SW 1271 (cell line): ENCODE measurements at places on chromosomes 1 and 21.

GRCh38 chr1:4530166-4530785, 124.1 kb upstream of the AJAP1 start:
- DNase-seq, result no peak

- DNase-seq, result no peak
These were observed 90.7 kb downstream of the URB2 start for GRCh38 chr1:229716704-229717103.

DNA sequence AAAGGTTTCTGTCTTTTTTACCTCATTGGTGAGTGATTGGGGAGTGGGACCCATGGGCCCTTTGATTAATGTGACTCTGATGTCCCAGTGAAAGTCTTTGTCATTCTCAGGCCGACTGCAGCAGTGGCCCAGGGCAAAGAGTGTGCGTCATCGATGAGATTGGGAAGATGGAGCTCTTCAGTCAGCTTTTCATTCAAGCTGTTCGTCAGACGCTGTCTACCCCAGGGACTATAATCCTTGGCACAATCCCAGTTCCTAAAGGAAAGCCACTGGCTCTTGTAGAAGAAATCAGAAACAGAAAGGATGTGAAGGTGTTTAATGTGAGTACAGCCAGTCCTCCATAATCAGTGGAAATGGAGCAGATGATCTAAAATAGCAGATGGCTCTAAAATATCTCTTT, 19.4 kb downstream of the NTPCR start:
- DNase-seq, result no peak

- DNase-seq, result no peak
These were observed 6.7 kb upstream of the TSPEAR start for GRCh38 chr21:44718093-44718492.

GRCh38 chr1:116754198-116754977, at the start of gene CD2:
TSS of gene CD2 (plus strand) at chr1:116754430. CDS start at chr1:116754493, 63 bp downstream.
- DNase-seq, result no peak

GRCh38 chr1:28894785-28895184, 19.6 kb upstream of the EPB41 start:
- DNase-seq, result no peak

DNA sequence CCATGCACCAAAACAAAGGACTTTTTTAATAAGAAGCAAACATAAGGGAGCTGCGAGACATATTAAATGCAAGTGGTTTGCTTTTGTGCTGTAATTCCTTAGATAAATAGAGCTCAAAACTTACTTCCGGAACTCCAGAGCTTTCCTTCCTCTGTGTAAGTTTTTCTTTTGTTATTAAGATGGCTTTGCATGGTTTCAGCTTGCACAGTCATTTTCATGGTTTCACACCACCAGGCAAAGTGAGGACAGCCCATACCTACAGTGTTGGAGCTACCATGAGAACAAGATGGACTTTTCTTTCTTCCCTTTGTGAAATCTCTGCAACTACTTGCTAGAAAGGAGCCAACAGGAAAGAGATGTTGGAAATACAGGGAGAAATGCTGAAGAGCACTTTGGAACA, 368.0 kb downstream of the SETD4 start:
- no peak for DNase-seq

DNA sequence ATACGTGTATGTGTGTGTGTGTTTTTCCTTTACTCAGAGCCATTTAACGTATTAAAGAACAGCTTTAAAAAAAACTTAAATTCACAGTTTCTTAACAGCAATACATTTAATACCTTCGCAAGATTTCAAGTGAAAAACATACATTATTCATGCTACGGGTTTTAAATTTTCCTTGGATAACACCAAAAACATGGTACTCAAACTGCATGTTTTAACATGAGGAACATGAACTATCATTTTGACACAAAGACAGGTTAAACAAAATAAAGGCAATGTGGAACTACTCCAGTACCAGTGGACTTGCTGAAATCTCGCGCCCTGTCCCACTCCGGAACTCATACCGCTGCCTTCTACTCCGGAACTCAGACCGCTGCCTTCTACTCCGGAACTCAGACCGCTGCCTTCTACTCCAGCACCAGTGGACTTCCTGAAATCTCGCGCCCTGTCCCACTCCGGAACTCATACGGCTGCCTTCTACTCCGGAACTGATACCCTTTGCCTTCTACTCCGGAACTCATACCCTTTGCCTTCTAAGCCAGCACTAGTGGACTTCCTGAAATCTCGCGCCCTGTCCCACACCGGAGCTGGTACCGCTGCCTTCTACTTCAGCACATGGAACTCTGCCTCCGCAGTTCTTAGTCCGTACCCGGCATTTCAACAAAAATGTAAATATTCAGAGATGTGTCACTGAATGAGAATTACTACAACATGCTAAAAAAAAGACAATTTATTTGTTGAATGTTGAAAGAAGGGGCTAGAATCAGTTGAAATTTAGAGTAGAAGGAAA, 148.6 kb downstream of the NCAM2 start:
- DNase-seq, result no peak

DNA sequence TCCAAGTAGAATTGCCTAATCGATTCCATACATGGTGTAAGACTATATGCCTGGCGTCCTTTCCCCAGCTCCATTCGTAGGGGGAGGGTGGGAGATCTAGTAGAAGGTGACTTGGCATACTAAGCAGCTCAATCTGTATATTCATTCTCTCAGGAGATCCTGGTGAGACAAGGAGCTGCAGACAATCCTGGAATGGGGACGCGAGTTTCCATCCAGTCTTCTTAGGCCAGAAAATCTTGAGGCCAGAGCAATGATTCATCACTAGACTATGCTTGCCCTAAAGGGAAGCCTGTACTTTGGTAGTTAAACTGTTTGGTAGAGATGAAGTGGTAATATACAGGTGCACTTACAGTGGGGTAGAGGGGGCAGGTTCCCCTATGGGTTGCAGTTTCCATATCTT, 468.7 kb downstream of the ADGRL2 start:
- DNase-seq, result no peak

- no peak for DNase-seq
These were observed 103.2 kb upstream of the ZNF644 start for GRCh38 chr1:91124989-91125417.

- no peak for DNase-seq
These were observed 40.6 kb downstream of the SELL start for GRCh38 chr1:169670836-169671235.

GRCh38 chr1:48817505-48818114, 40.9 kb upstream of the BEND5 start:
- DNase-seq, result no peak

DNA sequence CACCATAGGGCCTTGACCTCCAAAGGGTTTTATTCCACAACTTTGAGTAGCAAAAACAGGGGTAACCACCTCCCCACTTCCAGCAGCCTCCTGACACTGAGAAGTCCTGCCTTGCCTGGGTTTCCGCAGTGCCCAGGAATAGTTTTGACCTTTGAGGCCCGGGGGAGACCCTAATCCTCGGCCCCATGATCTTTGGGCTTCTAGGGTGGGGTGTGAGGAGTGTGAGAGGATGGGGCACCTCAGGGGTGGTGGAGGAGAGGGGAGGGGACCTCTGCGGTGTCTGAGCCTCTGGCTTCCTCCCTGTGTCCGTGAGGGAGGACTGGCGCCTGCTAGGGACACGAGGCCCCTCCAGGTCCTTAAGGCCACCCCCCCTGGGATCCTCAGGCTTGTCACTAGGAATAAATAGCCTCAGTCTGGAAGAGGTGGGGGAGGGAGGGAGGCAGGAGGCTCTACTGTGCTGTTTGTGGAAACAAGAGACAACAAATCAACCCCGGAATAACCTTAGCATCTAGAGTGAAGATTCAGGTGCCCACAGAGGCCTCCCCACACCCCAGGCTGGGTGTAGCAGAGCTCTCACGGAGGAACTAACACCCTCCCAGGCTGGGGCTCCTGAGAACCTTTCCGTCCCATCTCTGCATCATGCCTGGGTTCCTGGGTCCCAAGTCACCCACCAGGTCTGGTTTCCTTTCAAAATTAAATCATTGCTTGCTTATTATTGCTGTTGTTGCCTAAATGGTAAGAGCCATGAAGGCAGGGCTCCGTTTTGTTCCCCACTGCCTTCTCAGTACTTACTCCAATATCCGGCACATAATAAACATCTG, 904 bp upstream of the FHL3 start:
- no peak for DNase-seq

GRCh38 chr1:40825435-40825788, 36.8 kb downstream of the CITED4 start:
- no peak for DNase-seq

DNA sequence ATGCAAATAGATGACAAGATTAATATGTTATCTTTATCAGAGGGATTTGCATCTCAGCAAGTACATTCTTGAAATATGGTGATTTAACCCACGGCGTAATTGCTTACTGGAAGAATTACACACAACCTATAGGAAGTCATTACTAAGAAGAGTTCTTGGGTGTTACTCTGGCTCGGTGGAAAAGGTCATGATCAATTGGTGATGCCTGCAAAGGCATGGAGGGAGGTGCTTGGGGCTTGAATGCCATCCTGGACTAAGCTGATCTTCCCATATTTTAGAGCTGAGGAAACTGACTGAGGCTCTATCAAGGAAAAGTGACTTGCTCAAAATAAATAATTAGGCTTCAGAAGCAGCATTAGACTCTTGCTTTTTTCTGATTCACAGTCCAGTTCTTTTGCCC, 137.5 kb upstream of the JUN start:
- DNase-seq, result no peak

DNA sequence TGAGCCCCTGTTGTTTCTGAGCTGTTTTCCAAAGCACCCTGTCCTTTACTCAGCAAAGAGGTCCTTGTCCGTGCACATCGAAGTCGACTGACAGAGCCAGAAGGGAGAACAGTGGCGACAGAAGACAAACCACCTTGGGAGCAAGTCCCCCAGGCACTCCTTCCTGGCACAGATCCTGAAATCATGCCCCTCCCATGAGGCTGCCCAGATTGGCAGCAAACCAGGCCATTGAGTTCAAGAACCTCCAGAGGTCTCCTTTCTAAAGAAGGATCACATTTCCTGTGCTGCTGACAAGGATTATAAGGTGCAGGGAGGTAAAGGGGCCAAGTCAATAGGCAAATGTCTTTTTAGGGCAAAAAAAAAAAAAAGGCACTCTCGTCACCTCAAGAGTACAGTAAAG, 84.7 kb upstream of the HIVEP3 start:
- no peak for DNase-seq

GRCh38 chr1:56150441-56151215, 428.7 kb downstream of the PLPP3 start:
- no peak for DNase-seq

DNA sequence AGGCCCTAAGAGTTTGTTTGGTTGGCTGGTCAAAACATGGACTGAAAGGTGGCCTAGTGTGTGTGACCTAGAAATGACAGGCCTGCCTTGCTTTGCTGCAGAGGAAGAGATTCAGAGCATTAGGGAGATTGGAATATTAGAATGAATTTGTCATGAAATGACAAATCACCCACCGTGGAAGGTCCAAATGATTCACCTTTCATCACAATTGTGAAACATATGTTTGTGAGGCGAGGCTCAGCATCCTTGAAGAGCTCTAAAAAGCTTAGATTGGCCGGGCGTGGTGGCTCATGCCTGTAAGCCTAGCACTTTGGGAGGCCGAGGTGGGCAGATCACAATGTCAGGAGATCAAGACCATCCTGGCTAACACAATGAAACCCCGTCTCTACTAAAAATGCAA, 5.5 kb downstream of the LCE1B start:
- DNase-seq, result no peak

GRCh38 chr1:150563340-150564038, 14.3 kb downstream of the ADAMTSL4 start:
- DNase-seq, result no peak

DNA sequence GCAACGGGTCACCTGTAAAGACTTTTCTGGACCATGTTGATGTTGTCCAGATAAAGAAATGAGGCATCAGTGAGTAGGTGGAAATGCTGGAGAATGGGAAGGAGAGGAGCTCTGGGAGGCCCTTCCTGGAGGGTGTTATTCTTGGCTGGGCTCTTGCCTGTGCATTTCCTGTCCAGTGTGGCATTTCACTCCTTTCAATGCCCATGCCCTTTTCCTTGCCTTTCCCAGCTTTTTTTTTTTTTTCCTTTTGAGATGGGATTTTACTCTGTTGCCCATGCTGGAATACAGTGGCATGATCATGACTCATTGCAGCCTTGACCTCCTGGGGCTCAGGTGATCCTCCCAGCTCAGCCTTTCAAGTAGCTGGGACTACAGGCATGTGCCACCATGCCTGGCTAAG, 11.8 kb downstream of the NOS1AP start:
- DNase-seq, result no peak

GRCh38 chr1:201904579-201904978, 15.9 kb downstream of the SHISA4 start:
- no peak for DNase-seq
